Glomerular endothelial cell (primary cell): ENCODE measurements at places on chromosomes 7 and 10. TPM values are rescaled to one million over a fixed set of nuclear protein-coding genes. Genes with fewer than 3 reads are reported as not detected.
A peak's percentile ranks its signal among the peaks of the same experiment; 100 is the strongest.

GRCh38 chr7:104931181-104931781 lies 82.7 kb upstream of the KMT2E start:
- DNase-seq, result no peak

- DNase-seq, result no peak
Observed at GRCh38 chr10:943334-944033, 12.0 kb upstream of the LARP4B start.

GRCh38 chr7:5589819-5590595 lies 166.4 kb upstream of the TNRC18 start:
- no peak for DNase-seq

DNA sequence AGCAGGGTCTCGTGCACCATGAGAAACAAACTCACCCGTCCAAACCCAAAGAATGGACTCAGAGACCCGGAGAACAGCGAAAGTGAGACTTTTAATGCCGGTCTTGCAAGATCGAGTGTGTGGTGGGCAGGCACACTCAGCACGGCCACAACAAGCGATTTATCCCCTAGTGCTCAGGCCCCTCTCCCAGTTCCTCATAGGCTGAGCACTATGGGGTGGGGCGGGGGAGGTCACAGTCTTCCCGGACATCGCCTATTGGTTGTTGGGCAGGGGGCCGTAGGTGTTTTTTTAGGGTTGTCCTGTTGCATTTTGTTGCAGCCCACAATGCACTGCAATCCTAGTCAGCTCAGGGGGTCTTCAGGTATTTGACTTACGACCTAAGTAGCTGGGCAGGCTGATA lies 608.3 kb upstream of the FOXK1 start:
- DNase-seq, result no peak

DNA sequence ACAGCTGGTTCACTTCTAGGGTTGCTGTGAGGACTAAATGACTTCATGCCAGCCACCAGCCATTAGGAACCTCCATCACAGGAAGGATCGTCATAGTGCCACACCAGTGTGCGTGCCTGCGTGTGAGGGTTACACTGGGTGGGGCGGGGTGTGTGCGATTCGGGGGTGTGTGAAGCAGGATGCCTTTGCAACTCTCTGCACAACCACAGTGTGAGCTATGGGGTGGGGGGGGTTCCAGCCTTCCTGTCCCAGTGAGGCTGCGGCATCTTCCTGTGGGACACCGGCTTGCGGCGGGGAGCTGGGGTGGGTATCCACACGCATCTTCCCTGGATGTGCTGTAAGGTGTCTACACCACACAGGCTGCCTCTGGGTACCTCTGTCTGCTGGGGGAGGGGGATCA lies 6.9 kb upstream of the ELFN1 start:
- DNase-seq, result no peak

DNA sequence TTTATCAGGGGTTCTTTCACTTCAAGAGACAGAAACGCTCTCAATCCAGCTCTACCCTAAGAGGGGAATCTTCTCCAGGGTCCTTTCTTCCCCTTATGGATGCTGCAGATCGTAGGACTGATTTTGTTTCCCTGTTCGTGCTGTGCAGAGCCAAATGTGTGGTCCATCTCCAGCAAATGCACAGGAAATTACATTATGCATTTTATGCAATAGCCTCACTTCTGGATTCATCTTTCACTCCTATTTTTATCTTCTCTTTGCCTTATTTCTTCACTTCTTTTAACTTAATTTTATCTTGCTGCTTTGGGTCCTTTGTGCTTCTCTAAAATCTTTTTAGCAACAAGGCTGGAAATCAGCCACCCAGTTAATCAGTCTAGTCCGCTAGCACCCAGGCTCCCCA lies 184.5 kb upstream of the INHBA start:
- no peak for DNase-seq

GRCh38 chr10:35058134-35058533 lies 32.0 kb downstream of the CUL2 start:
- peak; percentile 68 for DNase-seq

GRCh38 chr7:42720991-42721796 lies 190.7 kb downstream of the C7orf25 start:
- no peak for DNase-seq

GRCh38 chr7:7765422-7765821 lies 47.0 kb upstream of the RPA3 start:
- no peak for DNase-seq

DNA sequence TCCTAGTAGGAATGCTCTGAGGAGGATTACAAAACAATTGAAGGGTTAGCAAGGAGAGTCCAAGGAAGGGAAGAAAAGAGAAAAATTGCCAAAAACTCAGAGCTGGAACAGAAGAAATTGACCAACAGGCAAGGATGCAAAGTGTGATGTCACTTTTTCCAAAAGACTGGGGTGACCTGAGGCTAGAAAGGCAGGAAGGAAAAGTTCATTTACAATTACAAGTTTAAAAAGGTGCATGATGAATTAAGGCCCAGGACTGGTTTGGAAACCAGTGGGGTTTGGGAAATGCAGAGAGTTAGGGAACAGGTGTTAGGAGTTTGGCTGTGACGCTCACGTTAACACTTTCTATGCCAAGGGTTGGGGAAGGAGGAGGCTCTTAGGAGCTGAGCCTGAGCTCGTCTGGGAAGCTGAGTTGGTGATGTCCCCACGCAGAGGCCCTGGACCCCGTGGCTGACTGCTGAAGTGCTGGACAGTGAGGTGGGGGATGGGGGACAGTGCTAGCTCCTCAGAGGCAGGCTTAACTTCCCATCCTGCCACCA lies 92.6 kb upstream of the PODXL start:
- no peak for DNase-seq

DNA sequence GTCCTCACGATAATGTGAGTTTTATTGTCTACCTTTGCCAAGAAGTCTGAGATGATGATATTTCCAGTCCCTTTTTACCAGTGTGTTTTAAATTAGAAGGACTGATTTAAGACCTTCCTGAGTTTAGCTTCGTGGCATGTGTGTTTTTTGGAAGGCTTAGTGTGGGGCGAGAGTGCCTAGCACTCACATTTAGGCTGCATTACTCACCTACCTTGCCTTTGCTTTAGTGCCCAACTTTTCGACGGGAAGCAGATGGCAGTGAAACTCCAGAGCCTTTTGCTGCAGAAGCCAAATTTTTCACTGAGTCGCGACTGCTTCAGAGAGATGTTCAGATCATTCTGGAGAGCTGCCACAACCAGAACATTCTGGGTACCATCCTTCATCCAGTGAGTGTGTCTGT lies 50.9 kb downstream of the SND1 start:
- DNase-seq, result no peak

- DNase-seq, result no peak
Observed at GRCh38 chr10:100569687-100570481, 34.1 kb downstream of the HIF1AN start.

- no peak for DNase-seq
Observed at GRCh38 chr7:156929789-156930539, 19.5 kb upstream of the NOM1 start.

GRCh38 chr10:13514296-13514695 lies 14.5 kb downstream of the BEND7 start:
- DNase-seq, result no peak

GRCh38 chr7:42208572-42208971 lies 28.4 kb downstream of the GLI3 start:
- no peak for DNase-seq

- no peak for DNase-seq
Observed at GRCh38 chr7:140342727-140343514, 55.4 kb downstream of the SLC37A3 start.

DNA sequence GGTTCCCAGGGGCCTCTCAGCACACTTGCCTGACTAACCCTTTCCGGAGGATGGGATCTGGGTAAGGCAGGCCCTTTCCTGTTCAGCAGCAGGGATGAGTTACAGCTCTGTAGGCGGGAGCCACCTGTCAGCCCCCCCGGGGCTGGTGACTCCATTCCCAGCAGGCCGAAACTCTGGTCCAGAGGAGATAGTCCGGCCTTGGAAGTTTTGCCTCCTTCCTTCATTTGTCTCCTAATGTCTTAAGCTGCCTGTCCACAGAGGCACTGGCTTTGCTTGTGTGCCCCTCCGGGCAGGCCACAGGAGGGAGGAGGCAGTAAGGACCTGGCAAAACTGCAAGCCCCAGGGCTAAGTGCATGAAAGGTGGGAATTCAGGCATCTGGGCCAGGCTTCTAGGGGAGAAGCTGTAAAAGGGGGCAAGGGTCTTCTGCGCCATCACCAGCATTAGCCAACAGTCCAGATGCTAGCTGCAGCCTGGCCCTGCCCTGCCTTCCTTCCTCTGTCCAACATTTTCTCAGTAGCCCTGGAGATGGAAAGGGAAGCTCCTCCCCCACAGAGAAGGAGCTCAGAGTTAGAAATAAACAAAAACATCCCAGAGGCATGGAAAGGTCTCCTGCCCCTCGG lies 1.2 kb downstream of the ADIRF start:
- DNase-seq, result no peak

DNA sequence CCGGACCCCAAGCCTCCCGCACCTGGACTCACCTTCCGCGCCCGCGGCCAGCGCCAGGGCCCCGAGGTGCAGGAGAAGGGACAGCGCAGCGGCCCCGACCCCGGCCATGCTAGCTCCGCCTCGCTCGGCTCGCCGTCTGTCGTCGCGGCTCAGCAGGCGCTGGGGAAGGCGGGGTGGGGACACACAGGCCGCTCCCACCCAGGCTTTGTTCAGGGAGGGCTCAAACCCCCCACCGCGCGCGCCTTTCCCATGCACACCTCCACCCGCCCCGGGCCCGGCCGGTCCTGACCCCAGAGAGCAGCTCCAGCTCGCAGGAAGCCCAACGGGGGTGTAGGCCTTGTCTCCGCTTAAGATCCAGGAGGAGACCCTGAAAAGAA lies at the start of gene KCP:
TSS of gene KCP (minus strand) at position 141 of the 377 bp plus-strand sequence. CDS start at position 108, 33 bp downstream.
- no peak for DNase-seq

GRCh38 chr10:94617389-94617944 lies 66.1 kb upstream of the CYP2C18 start:
- no peak for DNase-seq

DNA sequence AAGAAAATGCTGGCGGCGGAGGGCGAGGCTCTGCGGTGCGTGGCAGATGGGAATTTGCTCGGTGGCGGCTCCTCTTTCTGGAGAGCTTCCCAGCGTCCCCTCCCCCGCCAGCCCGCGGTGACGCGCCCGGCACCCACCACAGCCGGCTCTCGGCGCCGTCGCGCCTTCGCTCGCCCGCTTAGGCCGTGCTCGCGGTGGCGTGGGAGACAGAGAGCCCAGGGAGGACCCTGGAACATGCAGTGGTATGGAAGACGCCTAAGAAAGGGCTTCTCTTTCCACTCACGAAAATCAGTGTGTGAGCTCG lies 576 bp upstream of the CSGALNACT2 start:
- DNase-seq, result no peak

GRCh38 chr7:81209059-81209458 lies 290.2 kb upstream of the SEMA3C start:
- DNase-seq, result no peak

DNA sequence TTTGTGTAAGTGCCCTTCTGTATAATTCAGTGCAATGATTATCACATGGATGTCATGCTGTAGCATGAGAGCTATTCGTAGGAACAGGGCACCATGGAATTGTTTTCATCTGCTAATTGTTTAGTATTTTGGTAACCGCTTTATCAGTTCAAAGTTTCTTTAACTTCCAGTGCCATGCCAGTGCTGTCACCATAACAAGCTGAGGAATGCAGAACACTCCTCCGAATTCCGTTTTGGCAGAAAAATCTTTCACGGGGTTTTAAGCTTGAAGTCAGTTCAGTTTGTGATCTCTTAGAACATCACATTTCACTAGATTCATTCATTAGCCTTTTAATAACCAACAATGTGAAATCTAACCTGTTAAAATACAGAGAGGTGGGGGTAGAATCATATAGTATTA lies 117.2 kb upstream of the SEMA3C start:
- DNase-seq, result no peak

DNA sequence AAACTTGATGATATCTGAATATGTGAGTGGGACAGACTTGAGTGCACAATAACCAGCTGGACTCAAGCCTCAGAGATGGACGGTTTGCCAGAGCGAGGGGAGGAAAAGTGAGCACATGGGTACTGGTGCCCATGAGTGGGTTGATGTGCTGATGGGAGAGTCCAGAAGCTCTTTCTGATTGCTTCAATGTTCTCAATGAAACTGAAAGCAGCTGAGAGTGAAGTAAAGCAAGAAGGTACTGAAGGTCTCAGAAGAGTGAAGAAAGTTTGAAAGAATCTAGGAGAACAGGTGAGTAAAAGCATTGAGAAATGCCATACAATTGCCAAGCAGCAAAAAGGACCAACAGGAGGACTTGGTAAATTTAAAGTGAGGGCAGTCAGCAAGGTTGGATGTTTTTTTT lies 28.6 kb downstream of the CTTNBP2 start:
- DNase-seq, result no peak

DNA sequence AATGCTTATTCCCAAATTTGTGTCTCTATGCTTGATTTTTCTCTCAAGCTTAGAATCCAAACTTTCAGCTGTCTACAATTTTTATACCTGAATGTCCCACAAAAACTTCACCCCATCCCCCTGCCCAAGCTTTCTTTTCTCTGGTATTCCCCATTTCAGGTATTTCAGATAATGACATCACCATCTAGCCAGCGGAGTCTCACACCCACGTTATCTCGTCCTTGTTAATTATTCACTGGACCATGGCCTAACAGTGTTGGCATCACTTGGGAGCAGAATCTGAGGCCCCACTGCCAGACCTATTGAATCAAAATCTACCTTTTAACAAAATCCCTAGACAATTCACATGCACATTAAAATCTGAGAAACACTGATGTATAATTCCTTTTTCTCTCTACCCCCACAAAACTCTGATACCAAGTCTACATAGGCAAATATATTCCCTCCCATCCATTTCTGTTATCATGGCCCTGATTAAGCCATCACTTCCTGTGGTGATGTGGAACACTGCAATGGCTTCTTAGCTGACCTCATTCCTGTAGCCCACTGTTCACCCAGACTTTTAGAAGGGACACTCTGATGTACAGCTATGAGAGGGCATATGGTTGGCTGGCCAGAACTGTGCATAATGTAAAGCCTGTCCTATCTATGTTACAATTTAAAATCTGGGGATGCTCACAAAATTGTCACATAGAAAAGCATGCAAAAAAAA lies 31.4 kb downstream of the ZNF438 start:
- no peak for DNase-seq

- no peak for DNase-seq
Observed at GRCh38 chr7:1923409-1924257, 253.6 kb downstream of the ELFN1 start.

- DNase-seq, result no peak
Observed at GRCh38 chr7:77866786-77867536, 68.4 kb downstream of the PHTF2 start.

A1CF gene
- total RNA-seq, result not detected in 2 replicates

EGR2 gene
- 0.06 TPM in 1 of 2 replicates, not detected in the other for total RNA-seq

WEE2 gene
- not detected in 2 replicates for total RNA-seq

SYT15B gene
- 1.1 TPM in 1 of 2 replicates, not detected in the other for total RNA-seq

ITIH5 gene
- total RNA-seq, result 0.05 and 0.35 TPM in 2 replicates

MAP3K8 gene
- total RNA-seq, result 0.87 and 5.0 TPM in 2 replicates

CAV2 gene
- 183 and 189 TPM in 2 replicates for total RNA-seq

FAS gene
- total RNA-seq, result 13.2 and 16.6 TPM in 2 replicates

ADCY1 gene
- 0.35 and 0.87 TPM in 2 replicates for total RNA-seq

ASAH2 gene
- 0.88 and 3.2 TPM in 2 replicates for total RNA-seq

CTAGE6 gene
- total RNA-seq, result 0.39 and 0.88 TPM in 2 replicates

HOXA3 gene
- total RNA-seq, result 5.5 and 6.1 TPM in 2 replicates

RAB19 gene
- not detected in 2 replicates for total RNA-seq

ASAH2B gene
- 2.3 TPM in 2 replicates for total RNA-seq
